Effector CD8-positive, alpha-beta T cell (primary cell): ENCODE measurements at places on chromosomes 11 and 22.

GRCh38 chr11:87295237-87295636, 257.5 kb downstream of the TMEM135 start:
- DNase-seq: no peak

DNA sequence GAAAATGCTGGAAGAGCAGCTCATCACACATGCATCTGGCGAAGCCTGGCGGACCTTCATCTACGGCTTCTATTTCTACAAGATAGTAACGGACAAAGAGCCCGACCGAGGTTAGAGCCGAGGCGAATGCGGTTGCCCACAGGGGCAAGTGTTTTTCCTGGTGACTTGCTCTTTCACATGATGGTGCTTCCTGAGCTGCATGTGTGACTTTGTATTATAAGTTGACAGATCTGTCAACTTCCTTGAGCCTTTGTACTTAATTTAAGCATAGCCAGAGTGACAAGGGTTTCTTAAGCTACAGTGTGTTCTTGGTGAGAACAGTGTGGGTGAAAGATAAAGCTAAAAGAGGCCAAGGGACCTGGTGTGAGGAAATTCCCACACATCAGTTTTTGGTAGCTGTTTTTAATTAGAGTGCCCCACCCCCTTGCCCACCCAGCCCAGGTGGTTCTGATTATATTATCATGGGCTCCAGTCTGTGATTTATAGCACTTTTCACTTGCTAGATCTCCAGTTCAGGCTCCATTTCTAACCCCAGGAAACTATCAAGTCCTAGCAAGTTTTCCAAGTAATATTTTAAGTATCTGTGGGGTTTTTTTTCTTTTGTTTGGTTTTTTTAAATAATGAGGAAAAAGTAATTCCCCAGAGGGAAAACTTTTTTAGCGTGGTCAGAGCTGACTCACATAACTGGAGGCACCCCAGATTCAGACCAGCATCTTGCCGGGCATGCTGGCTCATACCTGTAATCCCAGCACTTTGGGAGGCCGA, 68.0 kb upstream of the YWHAH start:
- DNase-seq: no peak

- DNase-seq: no peak
Observed at GRCh38 chr11:40166892-40167291, 1292.6 kb downstream of the LRRC4C start.

DNA sequence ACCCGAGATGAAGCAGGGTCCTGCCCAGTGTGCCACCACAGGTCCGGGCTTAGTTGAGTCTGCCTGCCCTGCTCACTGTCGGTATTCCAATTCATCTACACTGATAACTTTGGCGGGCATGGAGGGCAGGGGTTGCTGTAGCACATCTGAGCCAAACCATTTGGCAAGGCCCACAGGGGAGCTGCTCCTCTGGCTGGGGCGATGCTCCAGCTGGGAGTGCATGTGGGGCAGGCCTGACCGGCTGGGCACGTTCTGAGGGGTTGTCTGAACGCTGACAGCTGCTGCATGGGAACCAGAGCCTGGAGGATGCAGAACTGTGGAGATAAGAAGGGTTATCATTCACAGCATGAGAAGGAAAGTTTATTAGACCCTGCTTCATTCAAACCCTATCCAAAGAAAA, 40.4 kb downstream of the DRG1 start:
- DNase-seq: no peak

DNA sequence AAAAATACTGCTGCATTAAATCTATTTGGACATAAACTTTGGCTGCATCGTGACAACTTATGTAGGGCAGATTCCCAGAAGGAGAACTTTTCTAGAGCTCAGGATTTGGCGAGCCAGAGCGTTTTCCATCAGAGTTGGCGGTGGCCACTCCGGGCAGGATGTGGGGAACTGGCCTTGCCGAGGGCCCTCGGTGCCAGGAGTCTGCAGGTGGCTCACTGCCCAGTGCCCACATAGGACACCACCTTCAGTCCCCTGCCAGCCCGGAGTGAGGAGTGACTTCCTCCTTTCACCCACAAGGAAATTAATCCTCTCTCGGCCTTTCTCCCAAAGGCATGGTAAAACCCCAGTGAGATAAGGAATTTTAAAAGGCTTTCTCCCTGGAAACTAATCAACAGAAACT, 1.6 kb upstream of the LGALS2 start:
- DNase-seq: no peak

- DNase-seq: no peak
Observed at GRCh38 chr11:61201476-61201875, 1.8 kb upstream of the PGA3 start.

DNA sequence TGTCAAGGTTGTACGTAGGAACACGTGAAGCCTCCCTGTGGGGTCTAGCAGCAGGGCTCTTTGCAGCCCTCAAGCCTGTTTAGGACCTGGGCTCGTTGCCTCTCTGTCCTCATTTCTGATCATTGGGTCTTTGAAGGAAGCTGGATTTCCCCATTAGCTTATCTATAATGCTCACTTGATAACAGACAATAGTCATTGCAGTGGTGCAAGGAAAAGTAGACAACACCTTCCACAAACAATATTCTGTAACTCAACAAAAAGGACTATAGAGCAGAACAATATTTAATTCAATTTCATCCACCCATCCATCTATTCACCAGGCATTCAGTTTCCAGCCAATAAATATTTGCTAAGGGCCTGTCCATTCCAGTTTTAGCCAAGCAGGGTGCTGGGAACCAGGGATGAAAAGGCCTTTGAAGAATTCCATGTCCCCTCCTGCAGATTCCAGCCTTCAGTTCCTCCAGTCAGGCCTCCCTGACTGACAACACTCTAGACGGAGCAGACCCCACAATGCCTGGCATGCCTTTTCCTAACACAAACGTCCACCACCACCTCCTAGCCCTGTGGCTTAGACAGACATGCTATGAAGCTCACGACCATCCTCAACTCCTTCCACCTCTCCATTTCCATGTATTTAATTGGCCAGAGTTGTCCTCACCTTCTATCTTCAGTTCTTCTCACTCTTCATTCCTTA, 12.7 kb upstream of the POLD3 start:
- DNase-seq: no peak

- DNase-seq: no peak
Observed at GRCh38 chr11:16148301-16148931, 207.9 kb downstream of the SOX6 start.

- no peak for DNase-seq
Observed at GRCh38 chr11:46896719-46897406, 21.5 kb downstream of the LRP4 start.

DNA sequence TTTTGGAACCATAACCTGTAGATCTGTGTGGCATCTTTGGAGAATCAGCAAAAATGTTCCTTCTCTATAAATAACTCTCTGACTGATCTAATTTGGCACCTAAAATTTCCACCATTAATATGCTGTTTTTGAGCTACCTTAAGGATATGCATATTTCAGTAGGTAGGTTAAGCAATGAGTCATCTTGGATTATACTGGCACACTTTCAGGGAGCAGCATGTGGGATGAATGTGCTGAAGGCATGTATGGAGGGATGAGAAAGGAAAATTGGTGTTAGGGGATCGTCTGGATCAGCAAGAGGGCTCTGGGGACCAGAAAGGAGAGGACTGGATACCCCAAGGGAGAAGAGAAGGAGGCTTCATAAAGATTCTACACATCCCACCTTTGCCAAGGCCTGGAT, 44.6 kb upstream of the ELF5 start:
- no peak for DNase-seq

GRCh38 chr11:91230647-91231046, 994.0 kb upstream of the FAT3 start:
- no peak for DNase-seq

- no peak for DNase-seq
Observed at GRCh38 chr22:32620992-32621391, 146.4 kb downstream of the FBXO7 start.

- DNase-seq: no peak
Observed at GRCh38 chr22:33519071-33519973, 401.0 kb downstream of the LARGE1 start.

DNA sequence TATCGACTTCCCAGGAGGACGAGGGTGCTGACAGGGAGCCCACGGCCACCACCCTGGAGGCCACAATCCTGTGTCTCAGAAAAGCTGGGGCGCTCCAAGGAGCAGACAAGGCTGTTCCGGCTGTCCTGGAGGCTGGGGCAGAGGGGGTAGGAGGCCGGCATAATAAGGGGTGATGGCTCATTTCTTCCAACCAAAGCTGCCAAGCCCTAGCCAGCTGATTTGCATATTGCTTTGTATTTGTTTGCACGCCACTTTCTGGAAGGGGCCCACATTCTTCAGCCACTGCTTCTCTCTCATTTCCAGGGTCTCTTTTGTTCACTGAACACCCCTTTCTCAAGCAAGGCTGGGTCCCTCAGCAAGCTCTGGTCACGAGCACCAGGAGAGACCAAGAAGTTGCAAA, 4.7 kb downstream of the PDE2A start:
- no peak for DNase-seq

DNA sequence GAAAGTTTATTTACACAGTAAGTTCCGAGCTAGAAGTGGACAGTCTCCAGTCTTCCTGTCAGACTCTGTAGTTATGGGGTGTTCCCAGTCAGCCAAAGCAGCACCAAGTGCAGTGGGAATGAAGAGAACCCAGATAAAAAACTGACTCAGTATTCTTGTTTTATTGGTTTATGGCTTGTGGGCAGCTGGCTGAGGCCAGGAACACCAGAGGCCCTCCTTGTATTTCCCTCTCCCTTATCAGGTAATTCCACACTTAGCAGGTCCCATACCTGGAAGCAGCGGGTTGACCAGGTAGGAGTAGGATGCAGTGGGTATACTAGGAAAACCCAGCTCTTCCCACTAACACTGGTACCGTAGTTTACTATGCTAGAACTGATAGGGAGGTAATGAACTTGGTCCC, 3.5 kb upstream of the BACE1-AS start:
- DNase-seq: no peak

DNA sequence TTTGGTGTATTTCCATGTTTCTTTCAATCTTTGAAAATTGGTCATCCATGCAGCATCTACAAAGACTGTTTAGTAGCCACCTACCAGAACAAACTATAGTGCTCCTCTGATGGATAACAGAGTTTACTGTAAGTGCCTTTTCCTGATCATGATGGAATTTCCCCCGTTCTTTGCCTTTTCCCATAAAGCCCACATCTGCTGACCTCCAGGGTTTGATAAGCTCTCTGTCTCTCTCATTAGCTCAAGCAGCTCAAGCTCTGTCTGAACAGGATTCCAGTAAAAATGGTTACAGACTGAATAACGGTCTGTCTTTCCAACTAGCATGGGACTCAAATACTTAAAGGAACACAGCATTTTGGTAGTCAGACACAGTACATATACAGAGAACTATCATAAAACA, 308.4 kb upstream of the SORL1-AS1 start:
- no peak for DNase-seq

GRCh38 chr11:126544108-126545056, 188.9 kb downstream of the ST3GAL4 start:
- no peak for DNase-seq

DNA sequence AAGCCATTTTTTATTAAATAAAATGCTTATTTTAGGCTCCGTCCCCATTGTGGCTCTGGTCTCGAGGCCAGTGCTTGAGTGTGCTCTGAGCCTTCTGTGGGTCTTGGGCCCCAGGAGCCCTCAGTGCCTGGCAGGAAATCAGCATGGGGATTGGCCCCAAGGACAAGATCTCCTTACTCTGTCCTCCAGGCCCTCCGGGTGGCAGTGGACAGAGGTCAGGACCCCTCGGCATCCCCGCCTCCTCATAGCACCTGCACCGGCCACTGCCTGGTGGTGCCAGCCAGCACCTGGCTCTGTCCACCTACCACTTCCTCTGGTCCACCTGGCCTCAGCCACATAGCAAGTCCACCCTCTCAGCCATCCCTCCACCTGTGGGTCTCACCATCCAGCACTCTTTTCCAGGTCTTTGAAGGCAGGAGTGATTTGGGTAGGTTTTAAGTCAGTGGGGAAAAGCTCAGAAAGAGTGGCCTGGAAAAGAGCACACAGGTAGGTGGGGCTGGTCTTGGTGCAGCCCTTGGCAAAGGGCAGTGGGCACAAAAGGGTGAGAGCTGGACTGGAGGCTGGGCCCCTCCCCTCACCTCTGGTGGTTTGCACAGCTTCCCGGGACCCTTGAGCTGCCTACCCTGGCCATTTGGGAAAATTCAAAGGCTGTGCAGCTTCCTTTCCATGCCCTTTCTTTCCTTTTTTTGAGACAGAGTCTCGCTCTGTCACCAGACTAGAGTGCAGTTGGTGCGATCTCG, 3.5 kb downstream of the CLDN5 start:
- no peak for DNase-seq

GRCh38 chr11:134478176-134478575, 66.1 kb upstream of the B3GAT1 start:
- DNase-seq: no peak

- DNase-seq: no peak
Observed at GRCh38 chr11:72260574-72260973, 16.6 kb upstream of the PHOX2A start.

DNA sequence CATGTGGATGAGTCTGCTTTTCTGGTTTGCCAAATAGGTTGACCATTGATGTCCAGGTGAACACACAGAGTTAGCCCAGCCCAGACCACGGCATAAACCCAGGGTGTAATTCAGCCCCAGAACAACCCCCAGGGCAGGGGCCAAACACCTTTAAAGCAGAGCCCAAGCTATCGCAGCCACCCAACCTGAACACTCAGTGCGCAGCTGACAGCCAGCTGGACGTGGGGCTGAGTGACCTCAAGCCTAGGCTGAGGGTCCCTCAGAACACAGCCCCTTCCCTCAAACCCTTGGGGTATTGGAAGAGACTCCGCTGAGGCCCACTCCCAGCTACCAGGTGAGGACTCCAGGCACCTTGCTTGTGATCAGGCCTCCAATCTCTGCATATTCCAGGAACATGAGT, 161.5 kb upstream of the NECTIN1 start:
- no peak for DNase-seq

DNA sequence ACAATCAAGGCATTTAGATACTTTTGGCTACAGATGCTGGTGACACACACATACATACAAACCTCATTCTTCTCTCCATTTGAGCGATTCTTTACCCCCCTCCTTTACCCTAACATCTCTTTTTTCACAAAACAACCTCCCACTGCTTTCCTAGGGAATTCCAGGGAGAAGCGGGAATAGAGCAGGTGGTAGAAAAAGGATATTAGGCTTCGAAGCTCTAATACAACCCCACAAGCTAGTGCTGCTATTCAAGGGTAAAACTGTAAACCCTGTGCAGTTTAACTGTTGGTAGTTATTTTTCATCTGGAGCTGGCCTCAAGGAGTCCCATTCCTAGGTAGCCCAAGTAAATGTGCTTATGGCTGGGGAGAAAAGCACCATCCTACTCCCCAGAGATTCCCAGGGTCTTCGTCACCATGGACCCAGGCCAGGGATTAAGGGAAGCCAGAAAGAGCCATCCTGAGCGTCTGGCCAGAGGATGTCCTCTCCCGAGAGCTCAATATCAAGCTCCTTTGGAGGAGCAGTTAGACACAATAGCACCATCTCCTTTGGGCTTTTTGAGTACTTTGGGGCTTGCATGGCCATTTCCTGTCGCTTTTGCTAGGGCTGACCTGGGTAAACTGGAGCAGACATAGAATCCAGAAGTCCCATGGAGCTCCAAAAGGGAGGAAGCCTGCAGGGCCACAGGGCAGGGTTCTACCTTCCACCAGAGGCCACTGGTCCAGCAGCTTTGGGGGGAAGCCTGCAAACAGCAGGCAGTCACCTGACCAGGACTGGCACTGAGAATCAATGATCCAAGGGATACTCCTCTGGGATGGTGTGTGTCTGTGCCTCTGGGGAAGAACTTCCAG, 3.1 kb downstream of the MAML2 start:
- no peak for DNase-seq

- no peak for DNase-seq
Observed at GRCh38 chr11:69513663-69514224, 32.3 kb downstream of the LINC01488 start.

- no peak for DNase-seq
Observed at GRCh38 chr11:38060920-38061319, 1462.9 kb upstream of the RAG2 start.
